ENCODE measurements at places on chromosomes 5 and 9. TPM values are rescaled to one million over a fixed set of nuclear protein-coding genes. Genes with fewer than 3 reads are reported as not detected.

GFPT2 gene
- total RNA-seq, result 26.7 TPM

CDO1 gene
- 6.9 TPM for total RNA-seq

TPRN gene
- total RNA-seq, result 5.1 TPM

TAF11L5 gene
- not detected for total RNA-seq

C9orf153 gene
- total RNA-seq, result 0.51 TPM

AMBP gene
- 0.17 TPM for total RNA-seq

SLC1A1 gene
- 4.5 TPM for total RNA-seq

ELOVL7 gene
- under 0.01 TPM for total RNA-seq

PTPDC1 gene
- total RNA-seq, result 7.6 TPM

PRLR gene
- total RNA-seq, result 0.33 TPM

SHC3 gene
- total RNA-seq, result 7.7 TPM

HAVCR2 gene
- total RNA-seq, result 3.6 TPM

SPINK7 gene
- total RNA-seq, result not detected

RNF224 gene
- under 0.01 TPM for total RNA-seq

RANBP3L gene
- under 0.01 TPM for total RNA-seq

TOMM5 gene
- 113 TPM for total RNA-seq

SNCAIP gene
- total RNA-seq, result 5.1 TPM

RAPGEF6 gene
- total RNA-seq, result 30.0 TPM

CATSPER3 gene
- total RNA-seq, result under 0.01 TPM

TLX3 gene
- total RNA-seq, result not detected

ENTREP1 gene
- under 0.01 TPM for total RNA-seq

PCDHB7 gene
- 1.5 TPM for total RNA-seq

IL3 gene
- total RNA-seq, result not detected

GRIN3A gene
- total RNA-seq, result not detected

PTGES gene
- total RNA-seq, result 16.7 TPM

CEL gene
- total RNA-seq, result under 0.01 TPM

PNPLA7 gene
- 1.3 TPM for total RNA-seq

FNBP1 gene
- 33.6 TPM for total RNA-seq

TMEM252 gene
- not detected for total RNA-seq

BTNL8 gene
- not detected for total RNA-seq

PCDHA13 gene
- under 0.01 TPM for total RNA-seq

ARHGEF28 gene
- 34.3 TPM for total RNA-seq

SLC6A18 gene
- not detected for total RNA-seq

SSBP2 gene
- total RNA-seq, result 30.8 TPM

Measured in fibroblast of lung (primary cell).